HCT116 (cell line): ENCODE measurements at places on chromosomes 11 and 22.

DNA sequence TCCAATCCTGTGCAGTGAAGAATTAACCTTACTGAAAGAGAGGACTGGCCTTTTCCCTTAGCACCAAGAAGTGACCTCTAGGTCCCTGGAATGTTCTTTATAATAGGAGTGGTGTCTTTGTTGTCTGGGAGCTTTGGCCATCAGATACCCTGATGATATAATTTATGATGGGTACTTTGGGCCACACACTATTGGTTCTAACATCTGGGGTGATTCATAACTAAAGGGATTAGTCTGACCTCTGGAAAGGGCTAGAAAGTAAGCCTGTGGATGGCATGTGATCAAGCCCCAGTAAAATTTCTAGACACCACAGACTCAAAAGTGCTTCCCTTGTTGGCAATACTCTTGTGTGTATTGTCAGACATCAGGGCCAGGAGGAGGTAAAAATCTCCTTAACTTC is 891.2 kb downstream of the KCNA4 start:
- DNase-seq: no peak
- H3K27ac ChIP-seq: no peak overlapping the region
- no peak overlapping the region for H3K4me3 ChIP-seq
- no peaks in the 10 kb centered on the region for H3K27me3 ChIP-seq

DNA sequence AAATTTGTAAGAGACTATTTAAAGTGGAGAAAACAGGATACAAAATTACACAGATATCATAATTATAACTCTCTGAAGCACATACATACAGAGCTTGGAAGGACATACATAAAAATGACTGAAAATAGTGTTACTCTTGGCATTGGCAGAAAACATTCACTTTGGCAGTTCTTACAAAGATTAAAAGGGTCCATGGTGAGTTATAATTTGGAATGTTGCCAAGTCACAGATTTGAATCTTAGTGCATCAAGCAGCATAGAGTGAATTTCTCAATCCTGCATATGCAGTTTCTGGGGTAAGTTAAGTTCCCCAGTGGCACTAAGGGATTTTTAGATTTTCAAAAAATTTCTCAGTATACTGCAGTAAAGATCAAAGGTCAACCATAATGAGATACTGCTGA is 115.9 kb downstream of the CCDC81 start:
- H3K27ac ChIP-seq: no peak overlapping the region
- H3K4me1 ChIP-seq: no peaks in the 10 kb centered on the region
- no peaks in the 10 kb centered on the region for H3K36me3 ChIP-seq
- no peak for DNase-seq
- H3K4me3 ChIP-seq: no peak overlapping the region

GRCh38 chr22:23856721-23857605 is 712 bp upstream of the SLC2A11 start:
- H3K4me3 ChIP-seq: peak overlapping the region; percentile 80
- no peaks in the 10 kb centered on the region for H3K27me3 ChIP-seq
- H3K4me1 ChIP-seq: peaks cover 4% of the 10 kb centered on the region; the same call in 1 of the 2 replicates
- DNase-seq: no peak
- H3K27ac ChIP-seq: peak overlapping the region; percentile 45

- no peaks in the 10 kb centered on the region for H3K27me3 ChIP-seq
- H3K36me3 ChIP-seq: no peaks in the 10 kb centered on the region
- no peak overlapping the region for H3K27ac ChIP-seq
- DNase-seq: no peak
- H3K4me3 ChIP-seq: no peak overlapping the region
Measured at GRCh38 chr11:131378931-131379330, 8.5 kb downstream of the NTM start.

- H3K27ac ChIP-seq: no peak overlapping the region
- DNase-seq: no peak
- no peaks in the 10 kb centered on the region for H3K4me1 ChIP-seq
- no peaks in the 10 kb centered on the region for H3K36me3 ChIP-seq
Measured at GRCh38 chr11:79896258-79896657, 455.4 kb upstream of the TENM4 start.

- no peak overlapping the region for H3K4me3 ChIP-seq
- H3K36me3 ChIP-seq: no peaks in the 10 kb centered on the region
- H3K4me1 ChIP-seq: peaks cover 13% of the 10 kb centered on the region
- H3K27me3 ChIP-seq: no peaks in the 10 kb centered on the region
- DNase-seq: no peak
- no peak overlapping the region for H3K27ac ChIP-seq
Measured at GRCh38 chr22:37162221-37163095, 12.7 kb upstream of the IL2RB start.

DNA sequence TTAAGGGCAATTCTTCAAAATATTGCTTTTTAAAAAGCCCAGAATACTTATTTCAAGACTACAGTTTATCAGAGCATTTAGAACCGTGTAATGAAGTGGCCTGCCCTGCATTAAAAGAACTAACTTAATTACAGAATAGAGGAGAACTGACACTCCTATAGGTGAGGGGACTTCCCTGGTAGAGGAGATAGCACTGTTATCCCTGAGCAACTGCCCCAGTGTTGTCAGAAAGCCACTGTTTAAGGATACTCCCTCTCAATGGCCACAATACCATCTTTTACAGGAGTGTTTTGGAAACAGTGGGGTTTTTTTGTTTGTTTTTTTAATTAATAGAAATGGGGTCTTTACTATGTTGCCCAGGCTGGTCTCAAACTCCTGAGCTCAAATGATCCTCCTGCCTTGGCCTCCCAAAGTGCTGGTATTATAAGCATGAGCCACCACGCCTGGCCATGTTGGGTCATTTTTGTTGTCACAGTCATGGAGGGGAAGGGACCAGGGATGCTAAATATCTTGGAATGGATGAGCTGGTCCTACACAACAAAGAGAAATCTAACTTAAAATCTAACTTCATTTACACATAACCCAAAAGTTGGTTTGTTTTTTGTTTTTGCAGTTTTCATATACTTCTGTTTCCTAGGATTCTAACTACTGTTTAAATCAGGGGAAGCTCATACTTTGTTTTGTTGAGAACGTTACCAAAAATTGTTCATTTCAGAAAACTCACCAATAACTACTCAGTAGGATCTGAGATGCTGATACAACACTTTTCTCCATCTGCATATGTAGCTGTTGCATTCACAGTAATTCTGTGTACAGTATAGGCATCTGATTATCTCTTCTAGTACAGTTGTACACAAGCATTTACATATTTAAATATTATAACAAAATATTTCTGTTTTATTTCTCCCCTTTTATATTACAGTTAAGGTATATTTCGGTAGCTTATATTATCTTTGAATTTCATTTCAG is 8.1 kb downstream of the RPL27A start:
- no peak for DNase-seq
- H3K27me3 ChIP-seq: no peaks in the 10 kb centered on the region
- peaks cover 40% of the 10 kb centered on the region for H3K4me1 ChIP-seq
- H3K4me3 ChIP-seq: no peak overlapping the region
- no peak overlapping the region for H3K27ac ChIP-seq

DNA sequence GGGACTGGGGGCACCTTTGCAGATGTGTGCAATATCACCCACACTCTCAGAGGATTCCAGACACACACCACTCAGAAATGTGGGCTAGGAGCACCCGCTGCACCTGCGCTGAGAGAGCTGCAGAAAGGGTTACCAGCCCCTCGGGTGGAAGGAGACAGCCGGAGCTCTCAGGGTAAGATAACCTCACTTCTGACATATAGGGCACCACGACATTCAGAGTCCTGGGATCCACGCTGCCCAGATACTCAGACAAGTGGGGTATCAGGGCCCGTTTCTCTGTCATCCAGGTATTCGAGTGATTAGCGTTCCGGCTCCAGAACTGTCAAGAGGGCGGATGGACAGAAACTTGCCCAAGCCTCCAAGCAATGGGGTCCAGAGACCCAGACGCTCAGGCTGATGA is 6.2 kb upstream of the SYT8 start:
- H3K4me1 ChIP-seq: peaks cover 51% of the 10 kb centered on the region
- DNase-seq: no peak
- no peaks in the 10 kb centered on the region for H3K27me3 ChIP-seq
- H3K36me3 ChIP-seq: no peaks in the 10 kb centered on the region

DNA sequence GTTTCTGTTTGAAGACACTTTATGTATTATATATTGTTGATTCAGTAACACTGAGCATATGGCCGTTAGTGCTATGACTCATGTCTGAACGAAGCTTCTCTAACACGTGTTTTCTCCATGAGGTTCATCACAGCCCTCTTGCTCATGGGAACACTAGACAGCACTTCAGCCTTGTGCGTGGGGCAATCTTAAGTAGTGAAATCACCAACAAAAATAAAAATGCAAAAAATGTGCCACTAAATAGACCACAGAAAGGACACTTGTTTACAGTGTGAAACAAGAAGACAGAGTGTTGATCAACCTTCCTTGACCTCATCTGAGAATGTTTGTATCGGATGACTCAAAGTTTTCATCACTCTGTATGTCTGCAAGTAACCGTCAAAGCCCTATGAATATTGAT is 94.5 kb downstream of the FDX1 start:
- no peaks in the 10 kb centered on the region for H3K36me3 ChIP-seq
- H3K4me3 ChIP-seq: no peak overlapping the region
- no peak for DNase-seq
- H3K4me1 ChIP-seq: no peaks in the 10 kb centered on the region
- no peak overlapping the region for H3K27ac ChIP-seq
- no peaks in the 10 kb centered on the region for H3K27me3 ChIP-seq

GRCh38 chr11:117087446-117087845 is 10.8 kb downstream of the SIK3 start:
- no peaks in the 10 kb centered on the region for H3K27me3 ChIP-seq
- no peak for DNase-seq
- peaks cover 33% of the 10 kb centered on the region for H3K4me1 ChIP-seq

- no peaks in the 10 kb centered on the region for H3K36me3 ChIP-seq
- H3K4me1 ChIP-seq: no peaks in the 10 kb centered on the region
- no peak overlapping the region for H3K4me3 ChIP-seq
- peaks cover 8% of the 10 kb centered on the region; the same call in 1 of the 2 replicates for H3K27me3 ChIP-seq
Measured at GRCh38 chr11:120828847-120829246, 195.1 kb upstream of the TBCEL start.

DNA sequence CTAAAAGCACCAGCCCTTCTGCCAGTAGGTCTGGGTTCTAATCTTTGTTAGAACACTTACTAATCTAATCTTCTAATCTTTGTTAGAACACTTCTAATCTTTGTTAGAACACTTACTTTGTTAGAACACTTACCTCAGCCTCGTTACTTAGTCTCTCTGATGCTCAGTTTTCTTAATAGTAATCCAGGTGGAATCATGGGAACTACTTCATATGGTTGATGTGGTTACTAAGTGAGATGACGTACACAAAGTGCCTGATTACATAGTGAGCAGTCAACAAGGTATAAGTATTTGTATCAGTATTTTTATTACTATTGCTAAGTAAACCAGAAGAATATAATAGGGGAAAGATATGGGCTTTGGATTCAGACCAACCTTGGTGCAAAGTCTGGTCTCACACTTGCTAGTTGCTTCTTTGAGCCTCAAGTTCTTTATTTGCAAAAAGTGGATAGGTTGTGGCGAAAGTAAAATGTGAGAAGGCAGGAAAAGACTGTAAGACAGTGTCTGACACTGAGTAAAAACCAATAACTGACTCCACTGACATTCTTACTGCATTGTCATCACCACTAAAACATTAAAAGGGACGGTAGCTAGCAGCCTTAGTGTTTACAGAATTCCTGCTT is 83.7 kb downstream of the TRAF6 start:
- H3K36me3 ChIP-seq: no peaks in the 10 kb centered on the region
- peaks cover 65% of the 10 kb centered on the region for H3K27me3 ChIP-seq
- H3K4me1 ChIP-seq: peaks cover 8% of the 10 kb centered on the region
- no peak overlapping the region for H3K27ac ChIP-seq
- H3K4me3 ChIP-seq: no peak overlapping the region
